ENCODE measurements at places on chromosomes 16 and 17.

DNA sequence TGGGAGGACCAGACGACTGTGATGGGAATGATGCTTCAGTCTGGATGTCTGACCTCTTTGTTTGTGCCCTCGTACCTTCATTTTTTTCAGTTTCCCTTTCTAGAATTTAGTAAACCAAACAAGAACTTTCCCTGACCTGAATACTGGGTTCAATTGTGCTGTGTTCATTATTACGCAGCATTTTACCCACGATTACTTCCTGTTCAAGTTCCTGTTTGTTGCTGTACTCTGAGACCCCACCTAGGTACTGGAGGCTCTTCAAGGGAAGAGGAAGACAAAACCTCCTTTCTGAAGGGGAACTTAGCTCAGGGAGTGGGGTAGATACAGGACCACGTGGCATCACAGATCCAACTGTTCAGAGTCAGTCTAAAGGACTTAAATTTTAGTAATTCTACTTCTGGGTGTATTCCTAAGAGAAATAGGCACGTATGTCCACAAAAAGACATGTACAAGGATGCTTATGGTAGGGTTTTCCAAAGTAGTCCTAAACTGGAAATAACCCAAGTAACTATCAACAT lies 9.2 kb upstream of the PRKCB start:
- no peak for DNase-seq

DNA sequence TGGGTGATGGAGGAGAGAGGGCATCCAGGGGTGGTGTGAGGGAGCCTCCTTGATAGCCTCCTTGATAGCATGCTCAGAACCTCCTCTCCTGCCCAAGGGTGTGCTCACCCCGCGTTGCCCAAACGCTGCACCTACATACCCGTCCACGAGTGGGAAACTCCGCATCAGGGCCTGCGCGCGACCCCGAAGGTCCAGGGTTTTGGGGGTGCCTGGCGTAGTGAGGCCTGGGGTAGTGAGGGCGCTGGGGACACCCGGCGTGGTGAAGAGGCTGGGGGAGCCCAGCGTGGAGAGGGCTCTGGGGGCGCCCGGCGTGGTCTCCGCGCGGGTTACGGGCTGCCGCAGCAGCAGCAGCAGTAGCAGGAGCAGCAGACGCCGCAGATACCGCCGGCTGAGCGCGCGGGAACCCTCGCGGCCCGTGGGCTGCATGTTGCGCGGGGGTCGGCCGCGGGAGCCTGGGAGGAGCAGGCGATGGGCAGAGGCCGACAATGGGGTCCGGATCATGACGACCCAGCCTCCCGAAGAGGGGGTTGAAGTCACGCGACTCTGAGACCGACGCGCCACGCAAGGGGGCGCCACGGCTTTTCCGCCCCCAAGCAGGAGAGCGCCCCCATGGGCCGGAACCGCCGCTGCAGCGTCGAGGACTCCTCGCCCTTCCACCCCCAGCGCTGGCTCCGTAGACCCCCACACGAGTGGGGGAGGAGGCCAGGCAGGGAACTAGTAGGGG lies at the start of gene DPEP3:
Gene DPEP3, minus strand, starts transcription at position 545 of the 724 bp plus-strand sequence. Its CDS starts 119 bp downstream, at position 426.
- no peak for DNase-seq

DNA sequence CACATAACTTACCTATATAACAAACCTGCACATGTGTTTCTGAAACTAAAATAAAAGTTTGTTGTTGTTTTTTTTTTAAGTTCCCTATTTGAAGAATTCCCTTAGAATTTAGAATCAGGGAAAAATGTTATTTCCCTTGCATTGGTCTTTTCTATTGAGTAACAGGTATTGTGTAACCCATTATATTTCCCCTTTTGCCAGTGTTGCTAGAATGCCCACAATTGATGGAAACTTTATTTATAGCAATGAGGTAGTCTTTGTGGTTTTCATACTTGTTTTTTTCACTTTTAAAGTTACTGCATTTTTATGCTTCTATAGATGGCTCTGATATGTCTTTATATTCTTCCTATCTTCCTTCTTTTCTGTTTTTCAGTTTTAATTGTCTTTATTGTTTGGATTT lies 3.9 kb downstream of the NLRP1 start:
- DNase-seq, result no peak

- DNase-seq, result no peak
Observed at GRCh38 chr16:10511829-10512228, 68.6 kb downstream of the EMP2 start.

- no peak for DNase-seq
Observed at GRCh38 chr17:80631142-80632045, 86.8 kb downstream of the RPTOR start.

GRCh38 chr16:27514806-27515205 lies 34.9 kb downstream of the GTF3C1 start:
- DNase-seq, result no peak

DNA sequence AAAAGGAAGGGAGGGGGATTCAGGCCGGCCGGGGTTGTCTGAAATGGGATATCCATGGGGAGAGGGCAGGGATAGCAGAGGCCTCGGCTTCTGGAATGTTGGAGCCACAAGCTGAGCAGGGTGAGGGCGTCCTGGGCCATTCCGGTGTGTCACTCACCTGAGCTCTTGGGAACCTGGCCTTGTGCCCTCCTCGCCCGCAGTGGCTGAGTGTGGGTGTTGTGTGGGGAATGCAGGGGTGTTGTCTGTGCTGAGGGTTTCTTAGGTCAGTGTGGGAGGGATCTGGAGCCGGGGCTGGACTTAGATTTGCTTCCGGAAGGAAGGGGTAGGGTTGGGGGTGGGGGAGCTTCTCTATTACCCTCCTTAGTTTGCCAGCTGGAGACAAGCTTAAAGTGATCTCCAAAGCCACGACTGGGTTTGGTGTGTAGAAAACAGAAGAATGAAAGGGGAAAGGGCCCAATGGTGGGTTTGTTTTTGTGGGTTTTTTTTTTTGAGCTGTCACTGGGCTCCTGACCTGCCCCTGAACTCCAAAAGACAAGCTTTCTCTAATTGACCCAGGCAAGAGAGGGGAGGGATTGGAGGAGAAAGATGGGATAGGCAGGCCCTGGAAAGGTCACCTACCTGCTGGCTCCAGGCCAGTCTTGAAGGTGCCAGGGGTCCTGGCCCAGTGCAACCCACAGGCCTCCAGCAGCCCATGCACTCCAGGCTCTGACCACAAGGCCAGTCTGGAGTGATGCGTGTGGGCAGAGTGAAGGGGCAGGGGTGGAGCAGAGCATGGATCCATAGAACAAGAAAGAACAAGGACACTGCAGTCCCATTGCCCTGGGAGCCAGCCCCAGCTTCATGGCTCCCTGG lies at the start of gene SULT1A2:
Gene SULT1A2, minus strand, starts transcription at position 211 of the 852 bp plus-strand sequence. CDS start 1,120 bp downstream, outside the sequence.
- DNase-seq, result no peak

GRCh38 chr16:88920618-88921590 lies 54.4 kb upstream of the PABPN1L start:
- no peak for DNase-seq

- DNase-seq, result no peak
Observed at GRCh38 chr17:50899005-50899460, 32.9 kb upstream of the TOB1 start.

- no peak for DNase-seq
Observed at GRCh38 chr16:9107025-9107970, 15.9 kb downstream of the HAPSTR1 start.

DNA sequence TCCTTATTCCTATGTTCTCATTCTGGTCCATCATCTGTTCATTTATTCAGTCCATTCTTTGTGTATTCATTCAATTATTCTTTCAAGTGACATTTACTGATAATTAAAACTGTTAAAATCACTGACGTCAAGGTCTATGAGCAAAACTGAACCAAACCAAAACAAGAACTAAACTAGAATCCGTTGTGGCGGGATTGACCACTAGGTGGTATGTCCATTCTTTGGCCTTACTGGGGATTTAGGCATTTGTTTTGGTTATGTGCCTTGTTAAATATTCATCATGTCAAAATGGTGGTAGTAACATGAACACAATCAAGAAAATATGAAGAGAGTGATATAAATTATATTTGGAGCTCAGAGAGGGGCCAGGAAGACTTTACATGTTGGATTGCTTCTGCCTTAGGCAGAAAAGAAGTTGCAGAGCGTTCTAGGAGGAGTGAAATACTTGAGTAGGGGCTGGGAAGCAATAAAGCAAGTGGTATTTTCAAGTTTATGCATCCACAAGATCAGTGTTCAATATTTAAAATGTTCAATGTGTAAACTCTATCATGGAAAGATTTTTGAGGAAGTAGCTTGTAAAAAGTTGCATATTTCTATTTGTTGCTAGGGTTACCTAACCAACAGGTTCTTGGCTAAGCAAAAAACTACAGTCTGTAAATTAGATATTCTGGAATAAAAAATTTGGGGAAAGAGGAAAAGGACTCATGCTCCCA lies 129.0 kb downstream of the CDH13 start:
- no peak for DNase-seq

DNA sequence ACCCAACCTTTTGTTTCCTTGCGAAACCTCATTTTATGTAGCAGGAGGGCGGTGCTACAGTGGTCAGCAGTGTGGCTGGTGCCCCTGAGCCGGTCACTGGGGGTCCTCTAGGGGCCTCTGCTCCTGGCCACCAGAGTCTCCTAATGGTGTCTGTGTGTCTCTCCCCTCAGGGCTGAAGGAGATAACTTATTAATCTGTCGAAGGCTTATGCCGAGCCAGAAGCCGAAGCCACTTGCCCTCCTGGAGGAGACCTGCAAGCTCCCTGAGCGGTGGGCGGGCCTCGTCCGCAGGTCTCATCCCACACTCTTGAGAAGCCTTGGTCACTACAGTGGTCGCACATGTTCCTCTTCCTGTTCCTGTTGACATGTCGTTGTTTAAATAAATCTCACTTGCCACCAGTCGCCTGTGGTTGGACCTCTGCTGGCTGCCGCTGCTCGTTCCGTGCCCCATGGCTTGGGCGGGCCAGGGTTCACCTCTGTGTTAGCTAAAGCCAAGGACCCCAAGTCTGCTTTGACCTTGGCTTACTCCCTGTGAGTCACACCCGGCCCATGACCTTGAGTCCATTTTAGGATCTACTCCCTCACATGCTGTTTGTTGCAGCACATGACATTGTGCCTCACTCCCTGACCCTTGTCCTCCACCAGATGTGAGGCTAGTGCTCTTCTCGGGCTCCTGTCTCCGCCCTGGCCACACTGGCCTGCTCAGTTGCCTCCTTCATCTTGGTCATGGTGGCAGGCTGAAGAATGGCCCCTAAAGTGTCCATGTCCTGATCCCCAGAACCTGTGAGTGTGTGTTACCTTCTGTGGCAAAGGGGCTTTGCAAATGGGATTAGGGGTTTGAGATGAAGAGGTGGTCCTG lies 38.7 kb upstream of the AQP8 start:
- DNase-seq, result no peak

DNA sequence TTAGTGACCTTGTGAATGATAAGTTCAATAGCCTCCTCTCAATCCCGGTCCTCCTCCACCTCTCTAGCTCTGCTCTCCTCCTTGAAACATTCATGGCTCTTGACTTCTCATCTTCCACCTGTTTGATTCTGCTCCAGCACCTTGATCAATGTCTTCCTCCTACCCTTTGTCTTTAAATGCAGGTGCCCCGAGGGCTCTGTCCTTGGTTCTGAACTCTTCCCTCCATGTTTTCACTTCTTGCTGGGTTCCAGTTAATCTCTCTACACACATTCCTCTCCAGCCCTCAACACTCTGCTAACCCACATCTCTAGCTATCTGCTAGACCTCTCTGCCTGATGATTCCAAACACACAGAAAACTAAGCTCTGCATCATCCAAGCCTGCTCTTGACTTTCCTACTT lies 13.4 kb downstream of the CD300E start:
- peak; percentile 30 for DNase-seq

- DNase-seq, result no peak
Observed at GRCh38 chr17:17931159-17931558, 41.0 kb downstream of the TOM1L2 start.

DNA sequence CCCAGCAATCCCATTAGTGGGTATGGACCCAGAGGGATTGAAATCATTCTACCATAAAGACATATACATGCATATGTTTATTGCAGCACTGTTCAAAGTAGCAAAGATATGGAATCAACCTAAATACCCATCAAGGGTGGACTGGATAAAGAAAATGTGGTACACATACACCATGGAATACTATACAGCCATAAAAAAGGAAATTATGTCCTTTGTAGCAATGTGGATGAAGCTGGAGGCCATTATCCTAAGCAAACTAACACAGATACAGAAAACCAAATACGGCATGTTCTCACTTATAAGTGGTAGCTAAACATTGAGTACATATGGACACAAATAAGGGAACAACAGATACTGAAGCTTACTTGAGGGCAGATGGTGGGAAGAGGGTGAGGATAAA lies 2.4 kb downstream of the KRTAP2-3 start:
- DNase-seq, result no peak

DNA sequence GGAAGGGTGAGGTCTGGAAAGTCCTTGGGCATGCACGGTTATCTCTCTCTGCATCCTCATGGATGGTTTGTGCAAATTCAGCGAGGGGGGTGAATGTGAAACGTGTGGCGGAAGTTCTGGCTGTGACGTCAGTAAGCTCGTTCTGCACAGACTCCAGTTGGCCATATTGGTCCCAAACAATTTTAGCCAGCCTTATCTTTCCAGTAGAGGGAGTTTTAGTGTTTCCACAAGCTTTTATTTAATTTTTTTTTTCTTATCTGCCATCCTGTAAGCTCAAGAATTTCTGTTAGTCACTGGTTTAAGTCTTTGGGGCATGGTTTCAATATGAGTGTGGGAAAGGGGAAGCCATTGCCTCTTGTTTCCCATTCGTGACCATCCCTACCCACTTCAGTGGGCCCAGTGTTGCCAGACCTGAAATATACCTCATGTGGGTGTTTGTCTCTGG lies 39.0 kb downstream of the HLF start:
- DNase-seq, result no peak

DNA sequence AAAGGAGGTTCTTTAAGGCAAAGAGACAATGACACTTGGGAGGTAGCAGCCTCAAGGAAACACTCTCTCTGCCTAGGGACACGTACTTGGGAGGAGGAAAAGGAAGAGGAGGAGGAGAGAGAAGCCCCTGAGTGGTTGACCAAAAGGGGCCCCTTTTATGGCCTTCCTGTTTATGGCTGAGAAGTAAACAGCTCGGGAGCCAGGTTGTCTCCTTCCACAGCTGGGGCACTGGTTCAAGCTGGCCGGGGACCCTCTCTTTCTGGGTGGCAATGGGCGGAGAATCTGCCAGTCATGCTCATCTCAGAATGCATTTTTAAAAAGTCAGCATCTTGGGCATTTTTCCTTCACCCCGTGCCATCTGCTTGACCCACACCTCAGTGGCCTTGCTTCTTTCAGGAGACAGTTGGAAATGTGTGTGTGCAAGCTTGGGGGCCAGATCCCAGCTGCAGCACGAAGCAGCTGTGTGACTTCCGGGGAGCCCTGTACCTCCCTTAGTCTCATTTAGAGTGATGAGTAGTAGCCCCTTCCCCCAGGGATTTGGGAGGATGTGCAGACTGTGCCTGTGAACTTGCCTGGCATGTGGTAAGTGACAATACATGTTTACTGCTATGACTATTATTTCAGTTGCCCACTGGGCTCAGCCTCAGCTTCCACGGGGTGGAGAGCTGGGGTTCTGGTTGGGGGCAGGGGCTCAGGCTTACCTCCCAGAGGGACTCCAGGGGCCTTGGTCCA lies 33.8 kb upstream of the SALL1 start:
- no peak for DNase-seq

All from left renal pelvis (tissue), 4 donors.